GM19239 (cell line): ENCODE measurements at places on chromosomes 7 and 10.

DNA sequence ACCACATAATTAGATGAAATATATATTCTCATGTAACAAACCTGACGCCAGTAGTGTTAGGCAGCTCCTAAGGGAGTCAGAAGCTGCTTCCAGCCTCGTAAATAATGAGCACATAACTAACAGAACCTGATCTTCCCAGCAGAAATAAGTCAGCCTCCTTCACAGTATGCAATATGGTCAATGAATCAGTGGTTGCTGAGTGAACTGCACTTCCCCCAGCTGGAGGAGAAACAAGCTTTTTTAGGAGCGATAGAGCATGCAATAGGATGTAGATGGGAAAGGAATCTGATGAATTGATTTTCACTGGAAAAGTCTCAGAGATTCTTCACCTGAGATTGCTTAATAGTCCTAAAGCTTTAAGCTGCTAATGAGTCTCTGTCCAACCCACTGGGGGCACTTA is 337.2 kb upstream of the LRGUK start:
- no peak for DNase-seq

GRCh38 chr10:97518301-97519043 is 19.7 kb downstream of the UBTD1 start:
- no peak for DNase-seq

- DNase-seq: no peak
These were observed 52.3 kb upstream of the ANTXRL start for GRCh38 chr10:46234431-46235060.

GRCh38 chr7:27183682-27184336 is 1.2 kb downstream of the HOXA11 start:
- DNase-seq: no peak

DNA sequence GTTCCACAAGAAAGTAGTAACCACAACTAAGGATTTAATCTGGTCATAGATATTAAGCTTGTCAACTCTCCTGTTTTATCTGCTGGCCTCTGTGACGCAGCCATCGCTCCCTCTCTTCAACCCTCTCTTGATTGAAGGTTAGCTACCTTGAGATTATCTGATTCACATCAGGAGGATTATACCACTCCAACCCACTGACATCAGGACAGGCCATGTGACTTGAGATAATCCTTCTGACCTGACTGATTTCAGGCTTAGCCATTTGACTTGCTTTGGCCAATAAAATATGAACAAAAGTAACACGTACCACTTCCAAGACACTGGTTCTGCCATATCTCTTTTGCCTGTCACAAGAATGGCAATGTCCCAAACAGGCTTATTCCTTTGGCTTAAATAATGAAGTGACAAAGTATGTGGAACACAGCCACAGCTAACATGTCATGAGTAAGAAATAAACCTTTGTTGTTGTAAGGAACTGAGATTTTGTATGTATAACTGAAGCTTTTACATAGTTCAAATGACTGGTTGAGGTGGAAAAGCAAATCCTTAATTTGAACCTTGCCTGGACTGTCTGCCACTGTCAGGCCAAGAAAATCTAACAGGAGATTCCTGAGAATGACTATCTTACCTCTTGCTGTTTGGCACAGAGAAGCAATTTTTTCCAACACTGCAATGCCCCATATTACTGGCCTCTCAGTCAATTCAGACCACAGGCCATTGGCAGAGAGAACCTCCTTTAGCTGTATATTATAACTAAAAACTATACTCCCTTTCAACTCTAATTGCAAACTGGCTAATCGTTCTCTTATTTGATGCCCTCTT is 13.9 kb downstream of the ZNF438 start:
- DNase-seq: no peak
